ENCODE measurements at places on chromosomes 5 and 9.

DNA sequence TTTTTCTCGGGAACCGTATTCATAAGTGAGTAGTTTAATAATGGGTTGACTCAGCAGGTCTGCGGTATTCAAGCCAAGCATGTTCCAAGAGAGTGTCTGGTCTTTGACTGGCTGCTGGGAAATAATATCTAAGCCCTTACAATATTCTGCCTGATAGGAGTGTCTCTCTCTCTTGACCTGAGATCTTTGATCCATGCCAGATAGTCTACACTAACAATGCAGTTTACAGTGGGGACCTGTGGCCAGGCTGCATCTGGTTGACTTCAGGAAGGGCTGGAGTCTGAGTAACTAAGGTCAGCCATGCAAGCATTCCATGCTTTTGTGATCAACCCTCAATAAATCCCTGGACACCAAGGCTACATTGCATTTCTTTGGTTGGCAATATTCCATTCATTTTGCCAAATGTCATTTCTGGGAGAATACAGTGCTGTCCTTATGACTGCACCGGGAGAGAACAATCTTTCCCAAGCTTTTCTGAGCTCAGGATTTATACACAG lies 195.5 kb downstream of the SEMA5A start:
- no peak for DNase-seq

DNA sequence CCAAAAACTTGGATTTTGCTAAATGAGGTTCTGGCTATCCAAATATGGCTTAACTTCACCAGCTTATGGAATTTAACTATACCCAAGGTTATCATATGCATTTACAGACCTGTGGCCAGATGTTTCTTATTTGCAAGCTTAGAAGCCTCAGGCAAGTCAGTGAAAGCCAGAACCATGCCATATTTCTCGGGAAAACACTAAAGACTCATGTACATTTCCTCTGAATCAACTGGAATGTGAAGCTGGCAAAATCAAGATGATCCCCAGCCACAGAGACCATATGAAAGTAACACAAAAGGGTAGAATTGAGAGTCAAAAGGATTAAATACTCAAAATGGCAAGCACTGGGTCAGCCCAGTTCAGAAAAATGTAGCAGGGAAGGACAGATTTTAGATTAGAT lies 76.4 kb upstream of the SLC1A1 start:
- DNase-seq = no peak

DNA sequence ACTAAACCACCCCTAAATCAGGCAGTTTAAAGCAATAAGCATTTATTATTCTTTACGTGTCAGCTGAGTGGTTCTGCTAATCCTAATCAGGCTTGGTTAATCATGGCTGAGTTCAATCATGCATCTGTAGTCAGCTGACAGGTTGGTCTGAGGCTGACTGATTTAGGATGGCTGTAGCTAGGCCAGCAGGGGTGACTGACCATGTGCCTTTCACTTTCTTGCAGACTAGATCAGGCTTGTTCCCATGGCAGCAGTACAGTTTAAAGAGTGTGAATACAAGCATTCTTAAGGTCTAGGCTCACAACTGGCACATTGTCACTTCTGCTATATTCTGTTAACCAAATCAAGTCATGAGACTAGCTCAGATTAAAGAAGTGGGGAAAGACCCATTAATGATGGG lies 16.1 kb upstream of the MPDZ start:
- no peak for DNase-seq

DNA sequence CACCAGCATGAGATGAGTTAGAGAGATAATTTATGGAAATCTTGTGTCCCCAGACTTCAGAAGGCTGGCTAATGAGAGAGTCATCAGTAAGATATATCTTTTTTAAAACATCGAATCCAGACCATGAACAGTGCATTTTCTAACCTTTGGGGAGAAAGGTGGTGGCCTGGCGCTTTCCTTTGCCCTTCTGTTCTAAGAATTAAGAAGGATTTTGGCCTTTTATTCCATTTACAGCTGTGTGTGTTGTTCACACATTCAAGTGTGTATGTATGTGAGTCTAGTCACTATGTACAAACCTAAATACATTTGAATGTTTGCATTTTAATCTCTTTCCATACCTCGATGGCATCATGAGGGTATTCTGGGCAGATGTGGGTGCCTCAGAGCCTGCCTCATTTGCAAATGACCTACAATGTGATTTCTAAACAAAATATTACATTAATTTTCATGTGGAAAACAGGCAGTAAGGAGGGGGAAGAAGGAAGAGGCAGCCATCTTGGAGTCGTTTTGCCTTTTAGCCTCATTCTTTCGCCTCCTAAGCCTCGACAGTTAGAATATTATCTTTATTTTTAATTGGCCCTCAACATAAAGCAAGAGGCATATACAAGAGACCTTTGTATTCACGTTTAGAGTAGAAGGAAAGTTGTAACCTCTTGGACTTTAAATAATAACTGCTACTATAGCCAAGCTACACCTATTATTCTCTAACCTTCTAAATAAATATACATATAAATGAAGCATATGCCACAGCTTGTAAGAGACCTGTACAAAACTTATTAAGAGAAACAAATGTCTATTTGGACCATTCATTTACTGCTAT lies 125.3 kb upstream of the TMEM161B start:
- DNase-seq = no peak

- no peak for DNase-seq
Observed at GRCh38 chr5:169531631-169532030, 51.9 kb upstream of the SPDL1 start.

DNA sequence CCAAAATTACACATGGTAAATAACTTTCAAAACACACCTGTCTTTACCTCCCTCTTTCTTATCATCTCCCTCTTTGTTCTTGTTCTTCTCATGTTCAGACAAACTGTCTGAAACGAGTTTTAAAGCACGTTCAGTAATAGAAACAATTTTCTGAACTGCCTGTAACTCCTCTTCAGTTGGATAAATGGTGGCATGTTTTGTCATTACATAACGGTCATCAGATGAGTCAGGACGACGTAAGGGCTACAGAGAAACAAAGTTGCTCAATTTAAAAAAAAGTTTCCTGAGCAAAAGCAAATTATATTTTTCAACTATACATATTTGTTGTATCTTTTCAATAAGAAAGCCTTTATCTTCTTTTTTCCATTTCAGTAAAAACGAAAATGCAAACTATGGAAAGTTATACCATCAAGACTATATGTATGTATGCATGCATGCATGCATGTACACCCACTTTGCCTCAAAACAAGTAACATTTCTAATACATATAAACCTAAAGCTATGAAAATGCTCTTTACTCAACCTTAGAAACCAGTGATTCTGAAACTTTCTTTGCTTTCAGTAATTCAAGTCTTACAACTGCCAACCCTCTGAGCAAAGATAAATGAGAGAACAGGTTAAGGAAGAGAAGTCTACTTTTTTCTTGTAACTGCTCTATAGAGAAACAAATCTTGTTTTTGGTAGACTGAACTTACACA lies 56.0 kb downstream of the ZFR start:
- peak; percentile 17 for DNase-seq

DNA sequence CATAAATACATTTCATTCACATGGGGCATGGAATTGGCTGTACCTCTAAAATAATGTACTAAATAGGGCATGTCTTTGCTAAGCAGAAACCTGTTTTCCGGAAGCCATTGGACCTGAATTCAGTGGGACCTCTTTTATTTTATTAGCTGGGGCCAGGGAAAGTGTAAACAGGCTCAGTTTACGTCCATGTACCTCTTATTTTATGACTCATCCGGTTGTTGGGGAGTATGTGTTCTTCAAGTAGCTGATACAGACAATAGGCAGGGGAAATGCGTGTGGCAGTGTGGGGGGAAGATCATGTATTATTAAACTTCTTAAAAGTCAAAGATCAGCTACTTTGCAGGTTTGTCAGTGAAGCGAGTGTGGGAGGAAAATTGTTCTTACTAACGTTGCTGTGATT lies 1.4 kb upstream of the GDNF start:
- DNase-seq = no peak

DNA sequence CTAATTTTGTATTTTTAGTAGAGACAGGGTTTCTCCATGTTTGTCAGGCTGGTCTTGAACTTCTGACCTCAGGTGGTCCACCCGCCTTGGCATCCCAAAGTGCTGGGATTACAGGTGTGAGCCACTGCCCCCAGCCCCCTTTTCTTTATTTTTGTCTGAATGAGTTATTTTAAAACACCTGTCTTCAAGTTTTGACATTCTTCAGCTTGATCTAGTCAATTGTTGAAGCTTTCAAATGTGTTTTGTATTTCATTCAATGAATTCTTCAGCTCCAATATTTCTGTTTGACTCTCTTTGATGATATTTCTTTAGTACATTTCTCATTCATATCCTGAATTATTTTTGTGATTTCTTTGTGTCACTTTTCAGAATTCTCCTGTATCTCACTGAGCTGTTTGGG lies 486.2 kb downstream of the DMAC1 start:
- DNase-seq = no peak

- DNase-seq = no peak
Observed at GRCh38 chr5:94888674-94889073, 270.2 kb downstream of the SLF1 start.

DNA sequence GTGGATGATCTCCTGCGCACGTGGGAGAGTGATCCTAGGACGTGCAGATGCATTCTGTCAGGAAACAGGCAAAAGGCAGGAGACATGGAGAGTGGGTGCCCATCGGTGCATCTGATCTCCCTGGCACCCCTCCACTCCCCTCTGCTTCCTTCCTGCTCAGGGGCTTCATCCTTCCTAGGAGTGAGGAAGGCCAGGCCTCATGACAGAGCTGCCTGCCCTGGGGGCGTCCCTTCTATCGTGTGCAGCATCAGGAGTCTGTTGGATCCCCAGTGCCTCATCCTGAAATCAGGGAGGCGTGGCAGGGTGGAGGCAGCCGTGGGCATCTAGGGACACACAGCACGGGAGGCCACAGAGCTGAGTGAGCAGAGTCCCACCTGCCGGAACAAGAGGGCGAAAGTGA lies 30.1 kb downstream of the UBE2QL1 start:
- DNase-seq = no peak

- no peak for DNase-seq
Observed at GRCh38 chr9:137632230-137633161, 13.7 kb downstream of the EHMT1 start.

DNA sequence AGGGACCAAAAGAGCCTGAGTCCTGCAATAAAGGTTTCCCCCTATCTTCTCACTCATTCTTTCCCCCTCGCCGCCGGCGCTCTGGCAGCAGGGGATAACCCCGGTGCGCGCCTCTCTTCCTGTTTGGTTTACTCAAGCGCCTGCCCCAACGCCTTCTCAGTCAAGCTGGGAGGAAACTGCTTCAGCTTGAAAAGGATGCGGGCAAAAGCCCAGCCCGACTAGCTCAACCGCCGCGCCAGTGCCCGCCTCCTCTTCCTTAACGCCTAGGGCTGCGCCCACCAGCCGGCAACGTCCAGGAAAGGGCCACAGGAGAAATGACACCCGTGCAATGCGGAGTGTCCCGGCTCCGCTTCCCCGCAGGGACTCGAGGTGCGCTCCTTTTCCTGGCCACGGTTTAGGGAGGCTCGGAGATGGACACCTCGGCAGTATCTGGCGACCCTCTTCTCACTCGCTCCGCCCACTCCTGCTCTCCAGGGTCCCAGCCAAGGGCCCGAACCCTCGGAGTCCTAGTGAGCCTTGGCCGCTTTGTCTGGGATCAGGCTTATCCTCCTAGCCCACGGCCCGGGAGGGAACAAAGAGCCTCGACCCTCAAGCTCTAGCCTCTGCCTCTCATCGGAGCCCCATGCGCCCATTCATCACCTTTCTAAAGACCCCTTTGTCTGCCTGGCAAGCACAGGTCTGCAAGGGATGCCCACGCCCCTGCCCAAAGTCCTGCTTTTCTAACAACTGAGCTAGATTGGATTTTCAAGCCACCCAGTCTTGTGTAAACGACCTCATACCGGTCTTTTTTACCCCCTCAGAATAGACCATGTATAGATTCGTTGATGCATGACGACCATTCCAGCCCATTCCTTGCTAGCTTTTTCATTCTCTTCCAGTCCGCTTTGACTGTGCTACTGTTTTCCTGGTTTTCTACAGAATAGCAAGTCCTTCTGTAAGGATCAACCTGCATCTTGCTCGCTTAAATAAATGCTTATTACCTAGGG lies 2.0 kb downstream of the ST8SIA4 start:
- DNase-seq = no peak

DNA sequence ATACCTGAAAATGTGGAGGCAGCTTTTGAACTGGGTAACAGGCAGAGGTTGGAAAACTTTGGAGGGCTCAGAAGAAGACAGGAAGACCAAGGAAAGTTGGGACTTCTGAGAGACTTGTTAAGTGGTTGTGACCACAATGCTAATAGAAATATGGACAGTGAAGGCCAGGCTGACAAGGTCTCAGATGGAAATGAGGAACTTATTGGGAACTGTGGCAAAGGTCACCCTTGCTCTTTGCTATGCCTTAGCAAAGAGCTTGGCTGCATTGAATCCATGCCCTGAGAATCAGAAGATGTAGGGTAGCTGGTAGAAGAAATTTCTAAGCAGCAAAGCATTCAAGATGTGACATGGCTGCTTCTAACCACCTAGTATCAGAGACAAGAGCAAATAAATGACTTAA lies 244.4 kb upstream of the ADRA1B start:
- DNase-seq = no peak

DNA sequence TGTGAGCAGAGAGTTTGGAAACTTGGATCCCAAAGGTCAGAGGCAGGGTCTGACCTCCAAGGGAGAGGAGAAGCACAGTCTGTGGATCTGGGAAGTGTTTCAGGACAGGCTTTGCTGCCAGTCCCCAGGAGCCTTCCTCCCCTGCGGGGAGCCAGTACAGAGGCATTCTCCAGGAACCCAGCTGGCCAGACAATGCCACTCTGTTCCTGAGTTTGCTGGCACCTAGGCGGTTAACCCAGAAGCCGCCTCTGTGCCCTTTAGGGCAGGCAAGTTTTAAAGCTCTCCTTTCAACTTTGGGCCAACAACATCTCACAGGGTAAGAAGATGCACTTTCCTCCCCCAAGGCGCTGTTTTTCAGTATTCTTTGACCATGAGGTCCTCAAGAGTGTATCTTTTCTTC lies 37.0 kb upstream of the FGF1 start:
- no peak for DNase-seq

DNA sequence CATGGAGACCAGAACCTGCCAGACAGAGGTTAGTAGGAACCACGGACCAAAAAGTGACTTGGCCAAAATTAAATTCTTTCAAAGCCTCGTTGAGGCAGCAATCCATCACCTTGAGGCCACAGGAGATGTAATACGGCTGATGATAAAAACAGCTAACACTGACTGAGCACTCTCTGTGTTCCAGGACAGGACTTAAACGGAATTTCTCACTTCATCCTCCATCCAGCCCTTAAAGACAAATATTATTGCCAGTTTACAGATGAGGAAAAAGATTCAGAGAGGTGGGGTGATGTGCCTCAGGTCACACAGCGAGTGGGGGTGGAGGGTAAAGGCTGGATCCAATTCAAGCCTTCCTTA lies 25.1 kb downstream of the STK10 start:
- DNase-seq = no peak

GRCh38 chr5:72272398-72272797 lies 47.6 kb downstream of the MRPS27 start:
- no peak for DNase-seq
